ENCODE measurements at places on chromosomes 2 and 18. TPM values are rescaled to one million over a fixed set of nuclear protein-coding genes. Genes with fewer than 3 reads are reported as not detected.

MC5R gene
- not detected for total RNA-seq

DNA sequence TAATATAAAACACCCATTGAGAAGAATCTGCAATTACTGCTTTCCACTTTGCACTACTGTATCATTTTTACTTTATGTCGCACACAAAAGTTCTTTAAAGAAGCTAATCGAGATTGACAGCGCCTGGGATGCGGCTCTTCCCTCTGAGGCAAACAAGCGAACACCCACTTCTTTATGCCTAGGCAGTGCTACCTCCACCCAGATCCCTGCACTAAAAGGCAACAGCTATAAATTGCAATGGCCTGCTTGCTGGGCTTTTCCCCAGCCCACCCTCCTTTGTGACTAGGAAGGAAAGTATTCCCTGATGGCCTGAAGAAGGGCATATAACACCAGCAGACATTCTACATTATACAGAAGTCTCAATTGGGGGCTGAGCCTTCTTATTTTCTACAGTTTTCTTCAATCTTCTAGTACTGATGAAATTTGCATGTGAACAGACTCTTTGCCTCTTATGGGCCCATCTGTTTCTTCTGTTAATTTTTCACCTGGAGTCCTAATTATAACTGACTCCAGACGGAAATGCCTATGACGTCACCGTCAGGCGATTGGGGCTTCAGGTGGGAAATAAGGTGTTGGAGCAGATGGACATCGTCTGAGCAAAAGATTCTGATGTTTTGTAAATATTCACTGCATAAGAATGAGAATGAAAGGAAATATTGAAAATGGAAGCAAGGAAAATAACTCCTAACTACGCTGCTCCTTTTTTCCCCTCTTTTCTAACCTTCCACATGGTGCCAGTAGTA lies 138.9 kb upstream of the DCC start:
- DNase-seq: no peak

KCNG3 gene
- 0.53 TPM for total RNA-seq

REG1B gene
- not detected for total RNA-seq

GRCh38 chr2:30775833-30776232 lies 31.4 kb downstream of the CAPN13 start:
- DNase-seq: no peak

GRCh38 chr2:101467306-101467705 lies 7.6 kb downstream of the RFX8 start:
- DNase-seq: no peak

DNA sequence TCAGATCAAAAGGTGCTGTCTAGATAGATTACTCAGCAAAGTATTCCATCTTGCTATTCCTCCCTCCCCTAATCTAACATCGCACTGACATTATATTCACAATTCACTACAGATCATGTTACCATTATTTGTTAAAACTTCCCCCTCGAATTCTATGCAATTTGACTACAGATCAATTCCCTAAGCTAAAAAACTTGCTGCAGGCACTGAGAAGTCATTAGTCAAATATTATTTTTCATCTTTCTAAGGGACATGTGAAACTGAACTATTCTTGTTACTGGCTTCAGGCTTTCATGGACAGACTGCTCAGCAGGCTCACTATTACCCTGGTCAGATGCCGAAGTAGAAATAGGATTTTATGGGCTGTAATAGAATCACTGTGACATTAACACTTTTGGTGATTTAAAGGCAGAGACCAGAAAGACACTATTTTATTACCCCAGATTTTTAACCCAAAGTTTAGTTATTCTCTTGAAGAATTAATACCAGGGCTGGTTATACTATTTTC lies 15.1 kb downstream of the MYL1 start:
- DNase-seq: no peak

NEU2 gene
- total RNA-seq: not detected

ZSWIM2 gene
- 0.21 TPM for total RNA-seq
